Body of pancreas (tissue), 4 donors: ENCODE measurements at places on chromosomes 5 and 9.

DNA sequence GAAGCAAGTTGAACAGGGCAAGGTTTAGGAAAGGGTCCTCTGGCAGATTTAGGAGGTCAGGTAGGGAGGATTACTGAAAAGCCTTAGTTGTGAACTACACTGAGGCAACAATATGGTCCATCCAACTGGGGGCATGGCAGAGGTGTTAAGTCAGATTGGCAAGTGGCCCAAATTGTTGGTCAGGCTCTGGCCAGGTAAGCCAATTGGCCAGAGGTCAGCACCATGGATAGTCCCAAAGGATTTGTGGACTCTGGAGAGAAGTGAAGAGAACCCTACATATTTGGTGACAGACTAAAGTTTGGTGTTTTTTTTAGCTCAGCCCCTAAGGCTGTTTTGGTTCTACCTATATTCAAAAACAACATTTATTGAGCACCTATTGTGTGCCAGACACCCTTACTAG, 39.1 kb upstream of the RASGRF2 start:
- H3K36me3 ChIP-seq: no peaks in the 10 kb centered on the region
- no peaks in the 10 kb centered on the region for H3K27me3 ChIP-seq
- H3K27ac ChIP-seq: no peak overlapping the region
- DNase-seq: no peak
- H3K4me3 ChIP-seq: no peak overlapping the region
- H3K4me1 ChIP-seq: no peaks in the 10 kb centered on the region

DNA sequence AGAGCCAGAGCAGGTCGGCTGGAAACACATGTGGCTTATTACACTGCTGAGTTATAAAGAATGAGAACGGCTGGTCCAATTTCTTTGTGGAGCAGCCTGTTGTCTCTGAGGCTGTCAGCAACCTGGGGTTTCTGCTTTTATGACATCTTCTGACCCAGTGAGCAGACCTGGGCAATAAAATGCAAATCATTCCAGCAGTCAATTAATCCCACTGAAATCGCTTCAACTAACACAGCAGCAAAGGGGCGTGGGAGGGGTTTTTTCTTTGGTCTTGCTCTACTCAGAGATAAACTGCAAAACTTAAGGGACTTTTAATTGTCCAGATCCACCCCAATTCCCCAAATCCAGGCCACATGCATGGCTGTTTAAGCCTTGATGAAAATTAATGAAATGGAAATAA, 215.7 kb downstream of the SLIT3 start:
- H3K36me3 ChIP-seq: no peaks in the 10 kb centered on the region
- H3K27ac ChIP-seq: no peak overlapping the region
- no peak overlapping the region for H3K4me3 ChIP-seq
- no peak for DNase-seq
- H3K27me3 ChIP-seq: no peaks in the 10 kb centered on the region

DNA sequence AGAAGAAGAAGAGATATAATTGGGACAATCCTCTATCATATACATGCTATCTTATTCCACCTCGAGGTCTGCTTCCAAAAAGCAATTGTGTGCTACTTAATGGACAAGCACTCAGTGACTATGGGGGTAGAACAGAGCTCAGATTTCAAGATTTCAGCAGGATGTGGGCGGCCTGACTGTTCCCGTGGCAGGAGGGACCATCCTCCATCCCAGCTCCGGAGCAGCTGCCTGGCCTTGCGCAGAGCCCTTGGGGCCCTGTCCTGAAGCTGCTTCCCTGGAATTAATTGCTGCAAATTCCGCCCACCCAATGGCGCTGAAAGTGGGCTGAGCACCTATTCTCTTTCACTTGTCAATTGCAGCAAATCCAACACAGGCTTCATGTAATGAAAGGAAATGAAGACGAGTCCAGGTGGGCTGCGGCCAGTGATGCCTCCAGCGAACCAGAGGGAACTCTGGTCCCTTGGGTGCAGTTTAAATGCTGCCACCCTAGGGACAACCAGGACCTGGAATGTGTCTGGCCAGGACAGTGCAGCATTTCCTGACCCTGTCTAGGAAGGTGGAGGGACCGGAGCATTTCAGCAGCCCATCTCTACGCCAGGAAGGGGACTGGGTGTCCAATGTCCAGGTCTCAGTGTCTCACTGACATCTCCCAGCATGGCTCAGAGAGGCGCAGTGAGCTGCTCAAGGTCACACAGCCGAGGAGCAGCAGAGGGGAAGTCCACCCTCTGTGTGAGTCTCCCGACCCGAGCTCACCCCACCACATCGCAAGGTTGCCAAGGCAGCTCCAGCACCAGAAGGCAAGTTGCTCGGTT, 50.5 kb upstream of the FCN1 start:
- no peak for DNase-seq
- no peak overlapping the region for H3K4me3 ChIP-seq
- no peaks in the 10 kb centered on the region for H3K4me1 ChIP-seq
- no peak overlapping the region for H3K27ac ChIP-seq

DNA sequence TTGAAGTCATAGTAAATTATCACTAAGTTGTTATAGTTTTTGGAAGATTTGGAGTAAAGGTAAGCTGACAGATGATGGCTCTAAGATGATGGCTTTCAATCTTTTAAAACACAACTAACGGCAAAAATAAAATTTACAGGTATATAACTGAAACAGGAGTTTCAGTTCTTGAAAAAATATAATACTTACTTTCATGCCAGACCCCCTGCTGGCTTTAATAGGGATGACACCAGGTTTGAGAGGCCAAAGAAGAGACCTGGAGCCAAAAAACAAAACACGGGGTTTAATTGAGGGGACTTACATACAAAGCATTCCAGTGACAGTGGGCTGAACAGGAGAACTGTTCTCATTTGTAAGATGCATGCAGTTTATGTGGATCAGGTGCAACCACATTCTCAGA, 301.7 kb upstream of the PCSK5 start:
- H3K36me3 ChIP-seq: no peaks in the 10 kb centered on the region
- no peak overlapping the region for H3K27ac ChIP-seq
- DNase-seq: no peak
- no peaks in the 10 kb centered on the region for H3K4me1 ChIP-seq
- no peak overlapping the region for H3K4me3 ChIP-seq

- no peak overlapping the region for H3K4me3 ChIP-seq
- H3K4me1 ChIP-seq: no peaks in the 10 kb centered on the region
- H3K27ac ChIP-seq: no peak overlapping the region
- H3K27me3 ChIP-seq: no peaks in the 10 kb centered on the region
Measured at GRCh38 chr9:131480258-131480657, 22.5 kb upstream of the POMT1 start.

- H3K4me3 ChIP-seq: no peak overlapping the region
- DNase-seq: no peak
- no peak overlapping the region for H3K27ac ChIP-seq
- H3K27me3 ChIP-seq: no peaks in the 10 kb centered on the region
Measured at GRCh38 chr5:67238191-67238590, 41.6 kb upstream of the CD180 start.

DNA sequence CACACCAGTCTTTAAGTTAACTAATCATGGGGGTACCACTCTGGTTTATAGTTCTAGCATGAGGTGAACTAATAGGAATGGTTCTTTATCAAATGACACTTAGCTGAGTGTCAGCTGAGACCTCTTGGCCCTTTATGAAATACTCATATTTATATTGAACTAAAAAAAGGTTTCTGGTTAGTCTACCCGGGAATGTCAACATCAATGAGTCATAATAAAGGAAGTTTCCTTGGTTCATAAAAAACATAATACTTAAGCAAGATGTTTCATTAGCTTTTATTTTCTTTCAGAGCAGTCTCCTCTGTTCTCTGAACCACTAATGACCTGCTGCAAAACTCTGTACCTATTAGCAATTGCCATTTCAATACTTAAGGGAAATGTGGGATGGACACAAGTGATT, 13.7 kb downstream of the DAB2 start:
- H3K36me3 ChIP-seq: no peaks in the 10 kb centered on the region
- no peak overlapping the region for H3K4me3 ChIP-seq
- H3K27ac ChIP-seq: no peak overlapping the region

DNA sequence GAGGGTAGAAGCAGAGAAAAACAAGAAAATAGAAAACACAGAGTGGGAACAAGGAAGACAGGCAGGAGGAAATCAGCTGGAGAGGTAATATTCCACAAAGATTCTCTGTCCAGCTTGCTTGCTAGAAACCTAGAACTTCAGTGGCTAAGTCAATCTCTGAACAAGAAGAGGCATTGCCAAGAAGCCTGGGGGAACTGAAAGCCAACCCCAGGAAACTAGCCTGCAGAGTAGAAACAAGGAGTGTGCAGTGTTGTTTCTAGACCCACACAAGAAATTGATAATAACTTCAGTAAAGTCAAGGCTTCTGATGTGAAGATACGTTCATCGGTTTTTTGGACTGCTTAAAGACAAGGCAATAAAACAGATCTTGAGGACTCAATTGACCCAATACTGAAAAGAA, 234.5 kb upstream of the MAP3K1 start:
- H3K36me3 ChIP-seq: no peaks in the 10 kb centered on the region
- no peak overlapping the region for H3K4me3 ChIP-seq

- no peaks in the 10 kb centered on the region for H3K36me3 ChIP-seq
- H3K4me1 ChIP-seq: no peaks in the 10 kb centered on the region
- DNase-seq: no peak
Measured at GRCh38 chr5:171367424-171368370, 20.0 kb upstream of the NPM1 start.

DNA sequence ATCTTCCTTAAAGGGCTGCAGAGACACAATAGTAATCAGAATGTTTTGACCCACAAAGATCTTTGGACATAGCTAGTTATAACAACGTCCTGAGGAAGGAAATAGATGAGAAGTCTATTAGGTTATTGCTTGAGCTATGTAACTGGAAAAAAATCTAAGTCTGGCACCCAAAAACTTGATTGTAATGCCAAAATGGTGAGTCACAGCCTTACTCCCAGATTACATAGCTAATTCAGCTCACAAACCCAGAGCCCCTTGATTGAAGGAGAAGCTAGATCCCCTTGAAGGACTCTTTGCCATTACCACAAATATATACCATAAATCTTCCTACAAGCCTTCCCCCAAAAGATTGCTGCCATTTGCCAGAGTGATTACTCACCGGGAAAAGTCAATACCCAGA, 341.8 kb upstream of the KIF2A start:
- H3K27me3 ChIP-seq: no peaks in the 10 kb centered on the region
- H3K27ac ChIP-seq: no peak overlapping the region
- no peaks in the 10 kb centered on the region for H3K36me3 ChIP-seq
- no peaks in the 10 kb centered on the region for H3K4me1 ChIP-seq
- DNase-seq: no peak

DNA sequence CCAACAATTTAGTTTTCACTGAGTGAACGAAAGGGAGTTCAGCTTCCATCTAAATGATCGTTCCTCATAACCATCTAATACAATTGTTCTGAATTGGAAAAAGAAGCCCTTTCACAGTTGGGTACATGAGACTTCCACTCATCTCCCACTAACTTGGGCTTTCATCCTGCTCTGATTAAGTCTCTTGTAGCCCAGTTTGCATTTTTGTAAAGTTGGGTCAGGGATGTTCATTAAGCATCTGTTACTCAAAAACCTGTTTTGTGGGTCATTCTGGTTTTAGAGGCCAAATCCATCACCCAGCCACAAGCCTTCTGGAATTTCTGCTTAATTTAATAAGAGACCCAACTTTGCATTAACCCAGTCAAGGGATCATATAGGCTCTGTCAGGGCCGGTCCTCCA, 385.3 kb downstream of the BNC2 start:
- no peaks in the 10 kb centered on the region for H3K27me3 ChIP-seq
- no peaks in the 10 kb centered on the region for H3K4me1 ChIP-seq

DNA sequence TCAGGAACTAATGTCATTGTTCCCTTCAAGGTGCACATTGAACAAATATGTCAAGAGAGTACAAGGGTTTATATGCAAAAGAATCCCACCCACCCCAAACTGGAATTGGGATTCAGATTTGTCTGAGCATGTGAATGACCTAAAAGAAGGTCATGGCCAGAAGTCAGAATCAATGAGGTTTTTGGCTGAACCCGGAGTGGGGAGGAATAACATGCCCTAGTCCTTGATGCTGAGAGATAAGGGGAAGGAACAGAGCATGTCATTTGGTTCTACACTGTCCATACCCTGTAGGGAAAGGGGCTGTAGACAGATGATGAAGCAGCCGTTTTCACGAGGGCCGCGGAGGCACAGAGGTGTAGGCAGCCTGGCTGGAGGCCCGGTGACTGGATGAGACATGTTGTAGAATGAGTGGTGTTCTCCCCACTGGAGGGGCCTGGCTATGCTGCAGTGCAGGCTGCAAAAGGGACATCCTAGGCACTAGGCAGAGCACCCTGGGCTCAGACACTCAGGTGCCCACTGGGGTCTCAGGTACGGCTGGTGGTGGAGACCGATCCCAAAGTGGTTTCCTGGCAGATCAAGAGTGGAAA, 65.9 kb downstream of the ZFAND5 start:
- H3K4me3 ChIP-seq: no peak overlapping the region
- no peaks in the 10 kb centered on the region for H3K36me3 ChIP-seq
- H3K27ac ChIP-seq: no peak overlapping the region
- DNase-seq: no peak

GRCh38 chr5:27612161-27612560, 573.8 kb upstream of the CDH9 start:
- no peaks in the 10 kb centered on the region for H3K36me3 ChIP-seq
- H3K27ac ChIP-seq: no peak overlapping the region
- no peaks in the 10 kb centered on the region for H3K27me3 ChIP-seq

DNA sequence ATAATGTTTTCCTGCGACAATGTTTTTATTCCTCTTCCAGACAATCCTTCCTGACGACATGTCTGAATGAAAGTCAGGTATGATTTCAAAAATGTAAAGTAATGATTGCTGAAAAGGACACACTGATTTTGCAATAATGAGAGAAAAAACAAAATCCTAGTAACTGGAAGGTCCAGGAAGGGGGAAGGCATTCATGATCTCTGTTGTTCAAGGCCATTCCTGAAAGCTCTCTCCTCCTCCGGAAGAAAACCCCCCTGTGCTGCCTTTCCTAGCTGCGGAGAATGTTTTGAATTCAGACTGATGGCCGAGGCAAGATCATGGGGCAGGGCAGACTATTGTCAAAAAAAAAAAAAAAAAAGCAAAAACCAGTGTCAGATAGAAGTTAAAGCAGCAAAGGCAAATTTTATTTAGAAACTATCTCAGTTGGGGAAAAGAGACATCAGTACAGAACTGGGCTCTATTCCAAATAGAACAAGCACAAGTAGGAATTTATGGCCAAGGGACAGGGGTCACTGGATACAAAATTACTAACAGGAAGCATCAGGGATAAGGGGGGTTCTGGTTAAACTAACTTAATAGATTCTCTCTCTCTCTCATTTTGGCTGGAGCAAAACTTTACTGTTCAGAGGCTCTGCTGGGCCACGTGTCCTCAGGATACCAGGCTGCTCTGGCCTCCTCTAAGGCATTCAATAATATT, 36.5 kb upstream of the CTSV start:
- DNase-seq: no peak
- no peak overlapping the region for H3K27ac ChIP-seq
- H3K36me3 ChIP-seq: no peaks in the 10 kb centered on the region
- no peak overlapping the region for H3K4me3 ChIP-seq

- no peaks in the 10 kb centered on the region for H3K36me3 ChIP-seq
- H3K4me3 ChIP-seq: no peak overlapping the region
- H3K27ac ChIP-seq: no peak overlapping the region
- H3K4me1 ChIP-seq: no peaks in the 10 kb centered on the region
Measured at GRCh38 chr5:173591056-173591514, 25.4 kb downstream of the BOD1 start.
